Right lung (tissue), 10 donors: ENCODE measurements at places on chromosomes 7 and 10. TPM values are rescaled to one million over a fixed set of nuclear protein-coding genes. Genes with fewer than 3 reads are reported as not detected.

PRKG1 gene
- 18.9 TPM for polyA plus RNA-seq

ZSCAN25 gene
- 22.4 TPM for polyA plus RNA-seq

WDFY4 gene
- 3.4 TPM for polyA plus RNA-seq

CYP26C1 gene
- polyA plus RNA-seq: 0.16 TPM

GRCh38 chr7:71694665-71695064, 562.7 kb downstream of the GALNT17 start:
- DNase-seq: peak; percentile 6

DNA sequence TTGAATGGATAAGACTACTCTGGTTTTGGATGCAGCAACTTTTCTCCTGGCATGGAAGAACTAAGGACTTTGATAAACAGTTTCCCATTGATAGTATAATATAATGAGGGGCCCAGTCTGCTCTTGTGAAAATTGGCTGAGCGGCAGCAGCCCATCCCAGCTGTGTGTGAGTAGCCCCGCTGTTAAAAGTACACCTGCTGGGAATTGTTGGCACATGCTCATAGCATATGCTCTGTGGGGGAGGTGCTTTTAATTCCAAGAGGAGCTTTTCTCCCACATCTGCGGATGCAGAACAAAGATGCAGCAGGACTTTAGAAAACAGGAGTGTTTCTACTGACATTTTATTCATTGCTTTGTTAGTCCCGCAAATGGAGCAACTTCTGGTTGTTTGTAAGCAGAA, 19.0 kb downstream of the SRI start:
- no peak for DNase-seq

- DNase-seq: no peak
Measured at GRCh38 chr10:113399065-113399464, 153.8 kb upstream of the HABP2 start.

DNA sequence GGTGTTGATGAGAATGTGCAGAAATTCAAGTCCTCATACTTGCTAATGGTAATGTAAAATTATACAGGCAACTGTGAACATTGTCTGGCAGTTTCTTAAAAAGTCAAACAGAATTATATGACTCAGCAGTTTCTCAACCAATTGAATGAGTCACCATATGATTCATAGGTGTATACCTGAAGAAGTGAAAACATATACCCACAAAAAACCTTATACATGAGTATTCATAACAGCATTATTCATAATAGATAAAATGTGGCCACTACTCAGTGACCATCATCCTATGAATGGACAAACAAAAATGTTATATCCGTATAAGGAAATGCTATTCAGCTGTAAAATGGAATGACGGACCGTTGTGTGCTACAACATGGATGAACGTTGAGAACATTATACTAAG, 253.5 kb downstream of the MALRD1 start:
- no peak for DNase-seq

DNA sequence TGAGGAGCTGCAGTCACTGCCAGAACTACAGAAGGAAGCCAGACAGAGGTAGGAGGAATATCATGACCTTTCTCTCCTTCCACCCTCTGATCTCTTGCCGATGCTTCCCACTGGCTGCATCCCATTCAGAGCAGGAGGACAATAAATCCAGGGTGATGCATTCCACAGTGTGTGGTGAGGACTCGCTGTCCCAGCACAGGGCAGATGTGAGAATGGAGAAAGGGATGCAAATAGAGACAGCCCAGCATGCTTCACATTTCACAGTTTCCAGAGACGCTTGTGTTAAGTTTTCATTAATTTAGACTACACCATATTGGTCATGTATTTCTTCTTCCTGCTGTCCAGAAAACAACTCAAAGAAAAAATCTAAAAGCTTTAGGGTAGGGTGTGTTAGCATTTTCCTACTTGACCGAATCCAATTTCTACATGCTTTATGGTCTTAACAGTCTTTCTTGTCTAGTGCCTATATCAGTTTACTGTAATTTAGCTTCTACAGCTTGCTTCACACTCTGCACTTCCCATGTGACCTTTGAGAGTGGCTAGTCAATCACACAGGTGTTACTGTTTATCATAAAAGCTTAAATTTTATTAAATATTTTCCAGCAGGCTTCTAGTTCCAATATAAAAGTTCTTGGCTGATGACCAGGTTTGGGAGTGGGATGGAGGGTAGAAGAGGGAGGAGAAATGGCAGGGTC, 155.6 kb downstream of the RAPGEF5 start:
- DNase-seq: no peak
